ENCODE measurements at places on chromosomes 13 and 19.

DNA sequence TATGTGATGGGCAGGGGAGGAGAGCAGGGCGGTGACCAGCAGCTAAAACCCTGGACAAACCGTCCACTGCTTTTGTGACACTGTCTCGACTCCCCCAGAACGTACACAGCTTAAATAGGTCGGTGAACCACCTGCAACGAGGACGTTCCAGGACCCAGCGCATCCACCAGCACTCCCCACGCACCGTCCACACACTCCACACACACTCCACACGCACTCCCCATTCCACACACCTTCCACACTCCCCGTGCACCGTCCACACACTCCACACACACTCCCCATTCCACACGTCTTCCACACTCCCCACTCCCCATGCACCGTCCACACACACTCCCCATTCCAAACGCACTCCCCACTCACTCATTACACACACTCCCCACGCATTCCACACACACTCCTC lies 38.3 kb upstream of the C13orf46 start:
- no peak for DNase-seq
- no peaks in the 10 kb centered on the region for H3K4me1 ChIP-seq
- H3K36me3 ChIP-seq = no peaks in the 10 kb centered on the region
- H3K27ac ChIP-seq = no peak overlapping the region
- H3K4me3 ChIP-seq = no peak overlapping the region

GRCh38 chr19:51803967-51804366 lies 9.0 kb downstream of the FPR3 start:
- no peak overlapping the region for H3K27ac ChIP-seq
- DNase-seq = no peak
- H3K4me1 ChIP-seq = no peaks in the 10 kb centered on the region
- no peaks in the 10 kb centered on the region for H3K36me3 ChIP-seq

- H3K4me1 ChIP-seq = no peaks in the 10 kb centered on the region
- H3K27me3 ChIP-seq = no peaks in the 10 kb centered on the region
- DNase-seq = no peak
- no peaks in the 10 kb centered on the region for H3K36me3 ChIP-seq
- H3K4me3 ChIP-seq = peak overlapping the region; percentile 56
Observed at GRCh38 chr13:44373247-44373600, 400 bp upstream of the SERP2 start.

DNA sequence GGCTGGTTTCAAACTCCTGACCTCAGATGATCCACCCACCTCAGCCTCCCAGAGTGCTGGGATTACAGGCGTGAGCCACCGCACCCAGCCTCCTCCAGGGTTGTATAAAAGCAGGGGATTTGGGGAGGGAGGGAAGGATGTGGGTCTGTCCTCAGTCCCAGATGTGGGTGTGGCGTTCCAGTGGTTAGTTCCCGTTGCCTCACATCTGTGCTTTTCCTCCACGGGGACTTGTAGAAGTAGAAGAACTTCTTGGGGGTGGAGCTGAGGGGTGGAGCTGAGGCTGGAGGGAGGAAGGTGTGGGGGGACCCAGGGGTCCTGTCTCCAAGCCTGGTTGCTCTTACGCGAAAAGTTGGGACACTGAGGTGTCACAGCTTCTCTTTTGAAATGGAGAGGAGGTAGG lies 514 bp upstream of the MCEMP1 start:
- no peak overlapping the region for H3K27ac ChIP-seq
- no peaks in the 10 kb centered on the region for H3K4me1 ChIP-seq
- no peak overlapping the region for H3K4me3 ChIP-seq
- DNase-seq = no peak

GRCh38 chr13:97242755-97243497 lies 20.8 kb downstream of the MBNL2 start:
- no peaks in the 10 kb centered on the region for H3K36me3 ChIP-seq
- H3K27me3 ChIP-seq = no peaks in the 10 kb centered on the region
- H3K4me3 ChIP-seq = no peak overlapping the region
- peak overlapping the region; percentile 84 for H3K27ac ChIP-seq

GRCh38 chr19:19081642-19082151 lies 17.9 kb downstream of the SLC25A42 start:
- no peaks in the 10 kb centered on the region for H3K27me3 ChIP-seq
- no peaks in the 10 kb centered on the region for H3K4me1 ChIP-seq
- H3K4me3 ChIP-seq = no peak overlapping the region
- DNase-seq = no peak
- no peaks in the 10 kb centered on the region for H3K36me3 ChIP-seq
- peak overlapping the region; percentile 55 for H3K27ac ChIP-seq

DNA sequence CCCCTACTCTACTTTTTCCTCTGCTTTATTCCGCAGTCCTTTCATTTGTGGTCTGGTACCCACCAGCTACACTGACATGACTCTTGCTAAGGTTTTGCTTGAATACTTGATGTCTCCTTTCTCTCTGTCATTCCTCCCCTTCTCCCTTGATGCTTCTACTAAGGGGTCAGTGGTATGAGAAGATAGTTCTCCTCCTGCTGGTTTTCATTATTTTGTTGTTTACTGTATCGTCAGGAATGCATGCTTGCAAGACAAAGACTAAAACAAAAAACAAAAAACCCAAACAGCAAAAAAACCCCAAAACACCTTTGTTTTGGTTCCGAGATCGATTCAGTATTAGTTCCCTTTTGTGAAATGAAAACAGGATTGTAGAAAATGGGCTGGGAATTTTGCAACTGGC lies 59.5 kb downstream of the PCCA start:
- H3K4me3 ChIP-seq = no peak overlapping the region
- no peak overlapping the region for H3K27ac ChIP-seq
- no peaks in the 10 kb centered on the region for H3K4me1 ChIP-seq
- H3K27me3 ChIP-seq = no peaks in the 10 kb centered on the region

GRCh38 chr13:97542102-97542685 lies 108.2 kb downstream of the RAP2A start:
- no peaks in the 10 kb centered on the region for H3K4me1 ChIP-seq
- H3K27me3 ChIP-seq = no peaks in the 10 kb centered on the region
- no peak for DNase-seq
- no peak overlapping the region for H3K27ac ChIP-seq
- H3K36me3 ChIP-seq = no peaks in the 10 kb centered on the region

GRCh38 chr19:30107251-30107650 lies 165.2 kb downstream of the URI1 start:
- H3K4me1 ChIP-seq = no peaks in the 10 kb centered on the region
- H3K27me3 ChIP-seq = no peaks in the 10 kb centered on the region
- no peak for DNase-seq
- no peak overlapping the region for H3K27ac ChIP-seq
- H3K36me3 ChIP-seq = no peaks in the 10 kb centered on the region

- no peak overlapping the region for H3K4me3 ChIP-seq
- DNase-seq = no peak
- no peaks in the 10 kb centered on the region for H3K4me1 ChIP-seq
- no peaks in the 10 kb centered on the region for H3K27me3 ChIP-seq
- peaks cover 4% of the 10 kb centered on the region for H3K36me3 ChIP-seq
Observed at GRCh38 chr13:27549406-27549981, 70.8 kb downstream of the LNX2 start.

DNA sequence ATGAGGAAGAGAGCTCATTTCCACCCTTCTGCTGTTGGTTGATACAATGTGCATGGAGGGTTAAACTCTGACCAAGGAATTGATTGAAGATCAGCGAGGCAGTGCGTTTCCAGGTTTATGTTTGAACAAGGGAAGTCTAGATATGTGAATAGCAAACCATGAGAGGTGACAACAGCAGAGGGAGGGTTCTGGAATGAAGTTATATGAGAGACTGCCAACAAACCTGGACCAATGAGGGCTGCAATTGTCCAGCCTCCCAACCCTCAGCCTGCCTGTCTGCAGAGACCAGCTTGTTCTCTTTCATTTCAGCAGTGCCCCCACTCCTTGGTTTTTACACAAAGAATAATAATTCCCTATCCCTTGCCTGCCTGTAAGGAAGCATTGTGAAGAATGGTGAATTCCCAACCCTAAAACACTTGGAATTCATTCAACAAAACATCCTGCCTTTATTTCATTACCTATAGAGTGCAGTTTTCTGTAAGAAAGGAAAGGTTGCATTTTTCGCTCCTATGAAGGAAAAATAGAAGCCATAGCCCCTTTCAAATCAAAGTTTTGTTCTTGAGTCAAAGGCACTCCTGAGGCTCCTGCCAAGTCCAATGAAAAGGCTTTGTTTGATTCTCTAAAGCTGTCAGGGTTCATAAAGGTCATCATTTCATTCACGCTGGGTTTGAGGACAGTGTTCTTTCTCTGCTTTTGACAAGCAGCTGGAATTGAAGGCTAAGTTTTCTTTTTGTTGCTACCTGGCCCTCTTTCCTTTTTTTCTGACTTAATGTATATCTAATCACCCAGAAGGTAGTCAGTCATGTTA lies 53.6 kb upstream of the ABCC4 start:
- H3K4me1 ChIP-seq = no peaks in the 10 kb centered on the region
- H3K36me3 ChIP-seq = no peaks in the 10 kb centered on the region
- no peaks in the 10 kb centered on the region for H3K27me3 ChIP-seq
- H3K27ac ChIP-seq = no peak overlapping the region
- no peak for DNase-seq

GRCh38 chr13:40631605-40632004 lies 34.8 kb downstream of the FOXO1 start:
- no peak overlapping the region for H3K4me3 ChIP-seq
- H3K36me3 ChIP-seq = no peaks in the 10 kb centered on the region
- H3K27me3 ChIP-seq = no peaks in the 10 kb centered on the region
- H3K4me1 ChIP-seq = no peaks in the 10 kb centered on the region

- no peaks in the 10 kb centered on the region for H3K27me3 ChIP-seq
- H3K4me3 ChIP-seq = no peak overlapping the region
- no peak for DNase-seq
- no peaks in the 10 kb centered on the region for H3K36me3 ChIP-seq
Observed at GRCh38 chr19:4749870-4750590, 26.4 kb upstream of the DPP9 start.

DNA sequence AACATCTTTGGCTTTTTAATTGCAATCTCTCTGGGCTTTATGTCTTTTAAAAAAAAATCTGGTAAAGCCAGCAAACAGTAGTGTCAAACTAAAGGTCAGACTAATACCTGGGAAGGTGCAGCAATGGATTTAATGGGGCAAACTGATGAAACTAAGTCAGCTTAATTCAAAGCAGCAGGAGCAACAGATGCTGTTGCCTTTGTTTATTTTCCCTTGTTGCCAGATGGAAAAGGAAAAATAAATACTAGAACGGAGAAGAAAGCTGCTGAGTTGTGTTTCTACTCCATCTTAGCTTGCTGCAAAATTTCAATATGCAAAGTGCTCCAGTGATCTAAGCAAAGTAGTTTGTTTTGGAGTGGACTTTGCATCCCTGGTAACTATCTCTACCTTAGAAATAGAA lies 1097.8 kb downstream of the PCDH17 start:
- no peak overlapping the region for H3K27ac ChIP-seq
- H3K27me3 ChIP-seq = no peaks in the 10 kb centered on the region
- H3K4me3 ChIP-seq = no peak overlapping the region
- H3K4me1 ChIP-seq = no peaks in the 10 kb centered on the region
- no peak for DNase-seq

- H3K4me1 ChIP-seq = no peaks in the 10 kb centered on the region
- DNase-seq = no peak
- H3K4me3 ChIP-seq = no peak overlapping the region
- H3K27ac ChIP-seq = no peak overlapping the region
Observed at GRCh38 chr13:25939961-25940687, 111.7 kb downstream of the SHISA2 start.

- no peaks in the 10 kb centered on the region for H3K36me3 ChIP-seq
- DNase-seq = no peak
- no peak overlapping the region for H3K27ac ChIP-seq
- H3K4me3 ChIP-seq = no peak overlapping the region
- H3K4me1 ChIP-seq = no peaks in the 10 kb centered on the region
Observed at GRCh38 chr13:104074326-104074725, 1008.1 kb upstream of the SLC10A2 start.

GRCh38 chr19:40191836-40192646 lies 815 bp downstream of the MAP3K10 start:
- H3K36me3 ChIP-seq = no peaks in the 10 kb centered on the region
- H3K4me1 ChIP-seq = peaks cover 10% of the 10 kb centered on the region
- no peaks in the 10 kb centered on the region for H3K27me3 ChIP-seq
- DNase-seq = no peak
- peak overlapping the region; percentile 95 for H3K4me3 ChIP-seq
- H3K27ac ChIP-seq = peak overlapping the region; percentile 94

Measured in breast epithelium (tissue), 4 donors.